Suppressor macrophage treated with lipopolysaccharide for 4 hours (primary cell): ENCODE measurements at places on chromosomes 11 and 22.
A peak's percentile ranks its signal among the peaks of the same experiment; 100 is the strongest.

- no peak for DNase-seq
Observed at GRCh38 chr11:30991376-30991775, 378.2 kb downstream of the DCDC1 start.

DNA sequence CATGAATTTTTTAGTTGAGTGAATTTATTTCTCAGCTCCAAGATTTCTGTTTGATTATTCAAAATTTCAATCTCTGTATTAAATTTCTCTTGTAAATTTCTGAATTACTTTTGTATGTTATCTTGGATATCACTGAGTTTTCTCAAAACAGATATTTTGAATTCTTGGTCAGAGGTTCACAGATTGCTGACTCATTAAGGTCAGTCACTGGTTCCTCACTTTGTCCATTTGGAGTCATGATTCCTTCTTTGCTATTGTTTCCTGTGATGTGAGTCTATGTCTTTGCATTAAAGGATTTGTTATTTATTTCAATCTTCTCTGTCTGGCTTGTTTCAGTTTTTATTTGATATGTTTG lies 10.2 kb upstream of the IL17RA start:
- DNase-seq, result no peak

DNA sequence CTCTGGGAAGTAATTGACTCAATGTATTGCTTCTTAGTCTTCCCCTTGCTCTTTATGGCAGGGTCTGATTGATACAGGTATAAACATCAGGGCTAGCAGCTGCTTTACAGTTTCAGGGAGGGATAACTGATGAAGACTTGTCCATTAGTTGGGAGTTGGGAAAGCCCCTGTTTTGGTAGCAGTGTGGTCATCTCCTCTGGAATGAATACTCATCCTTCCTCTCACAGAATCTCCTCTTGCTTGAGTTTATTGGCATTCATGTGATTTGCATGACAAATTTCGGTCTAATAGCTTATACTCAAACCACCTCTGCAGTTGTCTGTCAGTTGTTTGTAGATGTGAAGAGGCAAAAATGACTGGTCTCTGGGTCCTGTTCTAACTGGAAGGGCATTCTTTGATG lies 79.7 kb downstream of the FAT3 start:
- DNase-seq, result no peak

GRCh38 chr22:22519591-22519990 lies 479 bp downstream of the ZNF280A start:
- DNase-seq, result no peak

DNA sequence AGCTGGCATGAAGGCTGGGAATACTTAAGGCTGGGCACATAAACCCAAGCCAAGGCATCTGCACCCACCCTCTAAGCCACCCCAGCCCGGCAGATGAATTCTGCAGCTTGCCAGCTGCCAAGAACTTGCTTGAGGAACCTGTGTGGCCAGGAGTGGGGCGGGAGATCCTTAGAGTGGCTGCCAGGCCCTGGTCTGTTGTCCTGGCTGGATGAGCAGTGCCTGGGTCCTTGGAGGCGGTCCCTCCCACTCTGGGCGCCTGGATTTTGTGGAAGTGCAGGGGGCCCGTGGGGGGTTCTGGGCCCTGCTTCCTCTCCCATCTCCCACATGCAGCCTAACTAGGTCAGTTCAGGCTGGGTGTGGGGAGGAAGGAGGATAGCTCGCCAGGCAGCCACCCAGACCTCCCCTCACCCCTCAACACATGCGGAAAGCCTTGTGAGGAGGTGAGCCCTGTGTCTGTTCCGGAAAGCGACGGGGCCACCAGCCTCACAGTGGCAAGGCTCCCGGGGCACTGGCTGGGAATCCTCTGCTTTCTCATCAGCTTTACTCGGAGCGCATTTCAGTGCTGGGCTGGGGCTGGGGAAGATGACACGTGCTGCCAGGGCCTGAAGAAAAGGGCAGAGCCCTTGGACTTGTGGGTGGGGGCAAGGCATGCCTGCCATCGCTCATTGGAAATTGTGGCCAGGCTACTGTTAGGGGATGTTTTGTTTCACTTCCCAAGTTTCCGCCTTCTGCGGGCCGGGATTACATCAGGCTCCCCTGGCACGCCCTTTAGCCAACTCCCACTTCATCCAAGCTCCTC lies 8.4 kb downstream of the DAGLA start:
- DNase-seq, result peak; percentile 95

DNA sequence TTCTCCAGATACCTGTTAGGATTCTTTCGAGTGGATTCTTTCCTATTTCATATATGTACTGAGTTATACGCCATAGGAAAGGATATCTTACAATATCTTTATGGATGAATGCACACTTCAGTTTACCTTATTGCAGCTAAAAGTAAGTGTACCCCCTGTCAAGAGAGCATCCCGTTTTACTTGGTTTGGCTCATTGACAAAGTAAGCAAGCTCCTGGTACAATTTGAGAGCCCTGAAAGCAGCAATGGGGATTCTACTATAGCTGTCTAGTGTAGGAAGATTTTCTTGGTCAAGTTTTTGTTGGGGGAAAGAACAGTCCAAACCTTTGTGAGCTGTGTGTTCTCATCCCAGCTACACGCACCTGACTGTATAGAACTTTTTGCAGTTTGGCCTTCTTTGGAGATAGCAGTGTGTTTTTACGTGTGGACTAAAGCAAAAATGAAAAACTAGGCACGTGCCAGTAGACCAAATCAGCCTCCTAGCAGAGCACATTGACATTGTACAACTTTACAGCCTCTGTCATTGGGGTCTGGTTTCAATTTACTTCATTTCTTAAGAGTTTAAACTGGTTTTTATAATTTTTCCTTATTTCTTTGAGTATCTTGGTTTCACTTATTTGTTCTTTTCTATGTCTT lies 44.0 kb downstream of the PPP6R3 start:
- DNase-seq, result no peak

- no peak for DNase-seq
Observed at GRCh38 chr11:46898396-46899095, 19.8 kb downstream of the LRP4 start.

DNA sequence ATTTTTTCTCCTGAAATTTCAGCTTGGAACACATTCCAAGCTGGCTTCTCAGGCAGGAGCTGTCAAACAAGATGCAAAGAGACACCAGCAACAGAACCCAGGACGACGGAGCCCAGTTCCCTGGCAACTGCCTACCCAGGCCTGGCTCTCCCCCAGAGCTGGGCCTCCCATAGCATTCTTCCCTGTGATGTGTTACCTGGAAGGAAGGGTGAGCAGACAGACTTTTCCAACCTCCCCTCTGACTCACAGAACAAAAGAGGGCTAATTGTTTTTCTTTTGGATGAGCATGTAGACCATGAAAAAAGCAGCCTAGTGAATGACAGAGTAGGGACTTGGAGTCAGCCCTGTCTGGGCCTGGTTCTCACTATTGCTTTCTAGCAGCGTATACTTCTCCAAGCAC lies 55.3 kb upstream of the BMAL1 start:
- DNase-seq, result no peak

DNA sequence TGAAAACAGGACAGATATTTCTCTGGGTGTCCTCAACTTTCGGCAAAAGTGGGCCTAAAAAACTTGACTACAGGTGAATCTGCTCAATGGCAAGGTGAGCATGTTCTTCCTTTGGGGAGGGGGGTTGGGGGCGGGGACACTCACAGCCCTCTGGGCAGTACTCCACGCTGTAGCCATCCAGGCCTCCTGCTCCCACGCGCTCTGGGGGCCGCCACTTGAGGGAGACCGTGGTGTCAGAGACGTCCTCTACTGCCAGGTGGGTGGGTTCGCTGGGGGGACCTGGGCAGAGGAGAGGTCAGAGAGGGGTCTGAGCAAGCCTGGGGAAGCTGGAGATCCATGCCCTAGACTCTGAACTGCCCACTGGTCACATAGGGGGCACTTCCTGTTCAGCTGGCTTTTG lies 16.8 kb downstream of the MYBPC3 start:
- DNase-seq, result no peak

DNA sequence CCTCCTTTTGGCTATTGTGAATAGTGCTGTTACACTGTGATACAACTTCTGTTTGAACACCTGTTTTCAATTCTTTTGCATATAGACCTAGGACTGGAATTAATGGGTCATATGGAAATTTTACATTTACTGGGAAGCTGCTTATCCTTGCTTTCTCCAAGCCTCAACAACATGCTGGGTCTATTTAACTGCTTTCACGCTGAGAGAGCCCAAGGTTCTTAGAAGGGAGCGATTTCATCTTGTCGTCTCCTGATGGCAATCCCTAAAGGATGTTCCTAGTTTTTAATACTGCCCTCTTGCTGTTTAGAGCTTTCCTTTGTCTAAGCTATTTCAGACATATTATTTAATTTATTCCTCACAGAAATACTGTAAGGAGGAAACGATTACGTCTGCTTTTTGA lies 15.5 kb downstream of the IRAG1 start:
- no peak for DNase-seq

DNA sequence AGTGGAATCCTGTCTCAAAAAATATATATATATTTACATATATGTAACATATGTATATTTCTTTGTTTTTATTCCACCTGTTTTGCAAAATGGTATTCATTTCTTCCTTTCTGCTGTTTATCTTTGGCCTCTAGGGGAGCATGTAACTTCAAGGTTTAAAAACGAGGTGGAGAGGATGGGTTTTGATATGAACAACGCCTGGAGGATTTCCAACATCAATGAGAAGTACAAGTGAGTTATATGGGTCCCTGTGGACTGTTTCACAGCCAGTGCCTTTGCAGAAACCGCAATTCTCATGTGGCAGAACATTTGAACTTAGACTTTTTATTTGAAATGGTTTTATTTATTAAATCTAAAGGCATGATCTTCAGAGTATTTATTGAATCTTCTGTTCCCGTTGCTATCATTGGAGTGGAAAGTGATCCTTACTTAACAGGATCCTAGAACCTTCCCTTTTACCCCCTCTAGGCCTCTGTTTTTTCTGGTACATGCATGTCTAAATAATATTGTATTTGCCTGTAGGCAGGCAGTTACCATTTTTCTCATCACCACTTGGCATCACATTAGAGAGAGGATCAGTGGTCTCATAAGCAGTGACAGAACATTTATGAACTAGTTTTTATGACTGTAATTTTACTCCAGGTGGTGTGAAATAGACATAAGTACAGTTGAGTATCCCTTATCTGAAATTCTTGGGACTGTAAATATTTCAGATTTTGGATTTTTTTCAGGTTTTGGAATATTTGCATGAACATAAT lies 81.5 kb upstream of the HORMAD2 start:
- no peak for DNase-seq

- no peak for DNase-seq
Observed at GRCh38 chr11:67314218-67314617, 10.9 kb downstream of the SSH3 start.

- no peak for DNase-seq
Observed at GRCh38 chr11:130029137-130029536, 26.5 kb upstream of the PRDM10 start.
